Psoas muscle (tissue), 8 donors: ENCODE measurements at places on chromosomes 5 and 9. TPM values are rescaled to one million over a fixed set of nuclear protein-coding genes. Genes with fewer than 3 reads are reported as not detected.

Gene EIF4E1B
- not detected for total RNA-seq

DNA sequence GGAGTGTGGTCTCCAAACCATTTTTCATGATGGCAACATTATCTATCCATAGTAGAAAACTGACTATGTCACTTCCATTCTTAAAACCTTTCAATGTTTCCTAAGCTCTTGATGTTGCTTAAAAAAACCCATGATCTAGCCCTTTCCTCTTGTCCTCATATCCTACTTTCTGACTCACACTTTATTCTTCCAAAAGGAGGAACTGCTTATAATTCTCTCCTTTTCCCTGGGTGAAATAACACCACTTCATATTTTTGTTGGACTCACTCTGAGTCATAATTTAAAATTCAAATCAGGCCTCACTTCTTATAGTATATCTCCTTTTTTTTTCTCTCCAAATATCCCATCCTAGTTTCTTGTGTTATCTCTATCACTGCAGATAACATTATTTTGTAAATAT is 513.9 kb downstream of the MAN2A1 start:
- H3K36me3 ChIP-seq, result no peaks in the 10 kb centered on the region
- no peak overlapping the region for H3K4me3 ChIP-seq
- no peaks in the 10 kb centered on the region for H3K4me1 ChIP-seq
- DNase-seq, result no peak

DNA sequence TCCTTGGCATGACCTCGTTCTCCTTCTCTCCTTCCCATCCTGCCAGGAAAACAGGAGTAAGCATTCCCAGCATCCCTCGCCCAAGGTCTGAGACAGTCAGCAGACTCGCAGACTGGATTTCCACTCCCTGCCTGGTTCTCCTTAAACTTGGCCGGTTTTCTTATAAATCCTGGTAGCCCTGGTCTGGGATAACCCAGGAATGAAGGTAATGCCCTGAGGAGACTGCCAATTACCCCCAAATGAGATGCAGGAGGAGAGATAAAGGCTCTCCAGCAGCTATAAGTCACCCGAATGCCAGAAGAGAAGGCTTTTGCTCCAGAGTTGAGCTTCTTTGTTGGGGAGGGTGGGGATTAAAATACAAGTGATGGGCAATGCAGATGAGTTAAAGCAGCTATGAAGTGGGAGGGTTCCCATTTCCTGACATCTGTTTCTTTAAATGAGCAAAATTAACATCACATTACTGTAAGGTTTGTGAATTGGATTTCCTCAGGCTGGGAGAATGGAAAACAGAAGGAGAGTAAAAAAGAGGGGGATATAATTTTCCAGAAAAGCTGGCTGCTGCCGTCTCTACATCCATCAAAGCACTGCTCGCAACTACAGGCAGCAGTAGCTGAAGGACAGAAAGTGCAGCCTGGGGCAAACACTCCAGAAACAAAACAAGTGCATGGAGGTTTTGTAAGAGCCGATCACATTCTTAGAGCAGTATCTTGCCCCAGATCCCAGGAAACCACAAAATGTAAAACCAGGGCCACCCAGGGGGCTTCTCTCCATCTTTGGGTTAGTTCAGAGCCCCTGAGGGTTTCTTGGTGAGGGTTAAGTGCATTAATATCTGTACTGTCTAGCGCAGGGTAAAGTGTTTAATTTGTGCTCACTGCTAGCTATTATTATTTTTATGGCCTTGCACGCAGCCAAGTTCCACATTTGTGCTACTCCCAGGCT is 177.6 kb upstream of the PANK3 start:
- H3K4me1 ChIP-seq, result no peaks in the 10 kb centered on the region
- H3K4me3 ChIP-seq, result no peak overlapping the region
- H3K27me3 ChIP-seq, result no peaks in the 10 kb centered on the region
- H3K36me3 ChIP-seq, result no peaks in the 10 kb centered on the region
- DNase-seq, result no peak
- H3K27ac ChIP-seq, result no peak overlapping the region

DNA sequence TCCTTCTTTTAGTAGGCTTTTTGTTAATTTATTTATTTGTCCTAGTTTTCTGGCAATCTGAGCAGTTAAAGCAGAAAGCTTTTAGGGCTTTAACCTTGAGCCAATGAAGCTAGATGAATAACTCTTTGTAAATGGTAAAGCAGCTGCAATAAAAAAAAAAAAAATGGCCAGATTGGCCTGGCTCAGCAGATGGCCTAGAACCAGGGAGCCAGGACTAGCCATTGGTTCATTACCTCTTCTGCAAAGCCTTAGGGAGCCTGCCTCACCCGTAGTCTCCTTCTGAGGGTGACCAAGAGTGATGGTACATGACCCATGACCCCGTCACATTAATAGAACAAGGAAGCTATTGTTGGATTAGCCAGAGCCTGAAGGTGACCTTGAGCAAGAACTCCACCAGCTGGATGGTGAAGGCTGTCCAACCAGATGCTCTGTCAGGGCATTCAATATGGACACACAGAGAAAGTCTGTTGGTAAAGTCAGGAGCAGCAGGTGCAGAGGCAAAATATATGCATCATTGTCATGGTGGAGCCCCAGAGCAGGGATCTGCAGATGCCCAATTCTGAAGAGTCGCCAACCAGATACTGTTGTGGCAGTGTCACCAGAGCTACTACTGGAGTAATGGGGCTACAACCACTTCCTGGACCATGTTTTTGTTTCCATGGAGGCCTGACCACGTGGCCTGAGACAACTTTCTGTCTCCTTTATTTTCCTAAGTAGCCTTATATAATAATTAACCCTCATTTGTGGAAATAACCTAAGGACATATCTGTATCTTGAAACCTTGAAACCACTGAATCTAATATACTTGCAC is 100.7 kb downstream of the MTX3 start:
- DNase-seq, result no peak
- H3K4me1 ChIP-seq, result no peaks in the 10 kb centered on the region
- no peak overlapping the region for H3K4me3 ChIP-seq
- no peaks in the 10 kb centered on the region for H3K27me3 ChIP-seq
- H3K27ac ChIP-seq, result no peak overlapping the region
- H3K36me3 ChIP-seq, result no peaks in the 10 kb centered on the region

DNA sequence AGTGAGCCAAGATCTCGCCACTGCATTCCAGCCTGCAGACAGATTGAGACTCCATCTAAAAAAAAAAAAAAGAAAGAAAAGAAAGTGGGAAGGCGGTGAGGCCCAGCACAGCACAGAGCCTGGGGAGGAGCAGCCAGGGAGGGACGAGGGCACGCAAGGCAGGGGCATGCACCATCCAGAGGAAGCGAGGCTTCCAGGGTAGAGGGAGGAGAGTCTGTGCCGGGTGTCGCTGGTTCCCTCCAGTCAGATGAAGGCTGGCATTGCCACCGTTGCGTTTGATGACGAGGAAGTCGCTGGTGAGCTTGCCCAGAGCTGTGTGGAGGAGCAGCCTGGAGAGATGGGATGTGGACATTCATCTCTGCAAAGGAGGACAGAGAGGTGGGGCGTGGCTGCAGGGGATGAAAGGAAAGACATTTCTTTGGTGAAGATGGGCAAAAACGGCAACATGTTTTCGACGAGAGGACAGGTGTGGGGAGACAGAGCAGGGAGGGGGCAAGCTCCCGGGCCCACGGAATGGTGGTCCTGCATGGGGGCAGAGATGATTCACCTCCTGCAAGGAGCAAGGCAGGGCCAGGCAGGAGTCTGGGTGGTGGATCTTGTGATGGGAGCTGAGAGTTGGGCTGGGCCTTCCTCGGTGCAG is 18.6 kb upstream of the OLFM1 start:
- peaks cover 18% of the 10 kb centered on the region for H3K27me3 ChIP-seq
- H3K4me3 ChIP-seq, result no peak overlapping the region
- no peaks in the 10 kb centered on the region for H3K4me1 ChIP-seq
- DNase-seq, result no peak
- no peak overlapping the region for H3K27ac ChIP-seq

DNA sequence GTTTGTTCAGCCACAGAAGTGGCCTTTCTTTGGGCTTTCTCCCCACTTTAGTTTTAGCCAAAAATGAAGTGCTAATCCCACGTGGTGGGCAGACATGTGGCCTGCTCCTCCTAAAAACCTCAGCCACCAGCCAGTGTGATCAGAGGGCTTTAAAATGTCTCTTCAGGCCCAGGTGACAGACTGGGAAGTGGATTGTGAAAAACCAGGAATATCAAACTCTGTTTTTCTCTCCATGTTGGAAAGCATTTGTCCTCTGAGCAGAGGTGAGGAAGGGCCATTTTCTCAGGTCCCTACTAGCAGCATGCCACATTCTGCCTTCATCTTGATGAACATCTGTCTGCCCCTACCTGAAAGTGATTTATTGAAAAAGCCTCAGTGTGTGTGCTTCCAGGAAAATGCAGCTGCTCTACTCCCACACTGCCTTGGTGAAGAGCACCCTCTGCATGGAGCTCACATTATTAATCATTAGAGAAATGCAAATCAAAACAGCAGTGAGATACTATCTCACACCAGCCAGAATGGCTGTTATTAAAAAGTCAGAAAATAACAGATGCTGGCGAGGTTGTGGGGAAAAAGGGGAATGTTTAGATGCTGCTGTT is 181.2 kb upstream of the DMAC1 start:
- H3K27me3 ChIP-seq, result no peaks in the 10 kb centered on the region
- H3K36me3 ChIP-seq, result no peaks in the 10 kb centered on the region
- H3K4me1 ChIP-seq, result no peaks in the 10 kb centered on the region
- no peak for DNase-seq
- H3K4me3 ChIP-seq, result no peak overlapping the region

Gene PITX1
- total RNA-seq, result 75.0 TPM

GRCh38 chr9:127683723-127684122 is 23.1 kb upstream of the CFAP157 start:
- H3K4me3 ChIP-seq, result no peak overlapping the region
- peaks cover 10% of the 10 kb centered on the region for H3K4me1 ChIP-seq
- peaks cover 41% of the 10 kb centered on the region for H3K36me3 ChIP-seq
- DNase-seq, result no peak
- peak overlapping the region; percentile 85 for H3K27ac ChIP-seq
